ENCODE measurements at places on chromosomes 12 and 14.

GRCh38 chr12:53427905-53428594, 4.4 kb downstream of the AMHR2 start:
- H3K4me1 ChIP-seq = peaks cover 26% of the 10 kb centered on the region
- H3K27me3 ChIP-seq = no peaks in the 10 kb centered on the region
- no peaks in the 10 kb centered on the region for H3K36me3 ChIP-seq
- H3K27ac ChIP-seq = no peak overlapping the region
- no peak for DNase-seq

DNA sequence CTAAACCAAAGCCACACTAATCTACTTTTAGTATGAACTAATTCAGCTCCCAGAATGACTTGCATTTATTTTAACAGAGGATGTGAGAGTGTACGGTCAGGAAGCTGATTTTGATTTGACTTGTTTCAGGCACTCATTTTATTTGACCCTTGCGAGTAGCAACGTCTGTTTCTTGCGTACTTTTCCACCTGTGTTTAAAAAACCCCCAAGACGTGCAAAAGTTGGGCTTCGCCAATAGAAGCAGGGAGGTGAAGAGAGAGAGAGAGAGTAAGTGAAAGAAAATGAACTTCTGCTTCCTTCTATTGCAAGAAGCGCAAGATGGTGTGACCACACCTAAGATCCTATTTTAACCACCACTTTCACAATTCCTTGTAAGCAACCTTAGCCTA, 6.7 kb upstream of the SLC15A4 start:
- no peak overlapping the region for H3K27ac ChIP-seq
- H3K4me3 ChIP-seq = no peak overlapping the region
- no peak for DNase-seq
- no peaks in the 10 kb centered on the region for H3K27me3 ChIP-seq

GRCh38 chr12:47808050-47808449, 11.7 kb downstream of the HDAC7 start:
- peaks cover 67% of the 10 kb centered on the region for H3K4me1 ChIP-seq
- H3K36me3 ChIP-seq = peaks cover 4% of the 10 kb centered on the region
- H3K27ac ChIP-seq = peak overlapping the region; percentile 65
- DNase-seq = no peak
- H3K27me3 ChIP-seq = no peaks in the 10 kb centered on the region

DNA sequence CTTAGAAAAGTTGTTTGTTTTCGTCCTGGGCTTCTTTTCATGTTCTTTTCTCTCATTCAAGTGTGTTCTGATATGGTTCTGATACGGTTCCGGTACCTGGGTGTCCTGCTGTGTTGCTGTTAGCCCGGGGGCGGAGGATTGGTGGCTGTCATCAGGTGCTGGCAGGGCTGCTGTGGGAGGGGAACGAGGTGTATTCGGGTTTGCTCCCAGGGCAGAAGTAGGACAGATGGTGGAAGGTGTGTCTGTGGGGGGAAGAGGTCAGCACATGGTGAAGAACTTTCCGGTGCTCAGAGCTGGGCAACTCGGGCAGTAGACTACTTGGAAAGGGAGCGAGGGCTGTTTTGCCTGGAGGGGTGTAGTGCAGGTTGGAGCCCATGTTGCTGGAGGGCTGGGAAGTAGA, 70.2 kb downstream of the SLC25A47 start:
- H3K27ac ChIP-seq = peak overlapping the region; percentile 60
- no peak overlapping the region for H3K4me3 ChIP-seq
- H3K36me3 ChIP-seq = no peaks in the 10 kb centered on the region
- peaks cover 72% of the 10 kb centered on the region for H3K4me1 ChIP-seq
- DNase-seq = no peak
- no peaks in the 10 kb centered on the region for H3K27me3 ChIP-seq

GRCh38 chr12:14849661-14850060, 6.3 kb upstream of the ART4 start:
- H3K27ac ChIP-seq = peak overlapping the region; percentile 93
- no peak for DNase-seq
- H3K27me3 ChIP-seq = no peaks in the 10 kb centered on the region
- H3K4me1 ChIP-seq = peaks cover 73% of the 10 kb centered on the region

DNA sequence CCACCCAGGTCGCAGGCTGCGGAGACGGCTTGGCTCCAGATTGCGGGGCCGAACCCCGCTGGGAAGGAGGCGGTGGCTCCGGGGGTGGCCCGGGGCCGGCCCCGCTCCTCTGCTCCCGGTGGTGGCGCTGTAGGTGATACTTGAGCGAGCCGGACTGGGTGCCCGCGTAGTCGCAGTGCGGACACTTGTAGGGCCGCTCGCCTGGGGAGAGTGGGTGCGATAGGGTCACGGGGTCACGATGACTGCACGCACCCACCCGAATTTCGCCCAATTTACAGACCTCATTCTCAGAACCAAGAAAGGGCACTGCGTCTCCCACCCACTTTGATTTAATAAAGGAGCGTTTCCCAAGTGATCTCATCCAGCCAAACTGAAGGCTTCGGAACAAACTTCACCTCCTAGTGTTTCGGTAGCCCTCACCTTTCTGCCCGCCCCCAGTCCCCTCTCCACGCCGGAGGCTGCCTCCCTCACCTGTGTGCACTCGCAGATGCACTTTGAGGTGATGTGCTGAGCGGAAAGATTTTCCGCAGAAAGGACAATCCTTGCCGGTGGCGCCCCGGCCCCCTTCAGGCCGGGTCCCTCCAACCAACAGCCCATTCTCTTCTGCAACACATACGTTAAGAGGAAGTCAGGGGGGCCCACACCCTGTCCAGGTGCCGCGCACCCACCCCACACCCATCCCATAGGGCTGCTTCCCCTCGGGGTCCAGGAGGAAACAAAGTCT, 7.4 kb downstream of the ZNF219 start:
- peaks cover 30% of the 10 kb centered on the region for H3K36me3 ChIP-seq
- H3K4me1 ChIP-seq = peaks cover 34% of the 10 kb centered on the region
- H3K27me3 ChIP-seq = no peaks in the 10 kb centered on the region
- H3K4me3 ChIP-seq = no peak overlapping the region
- no peak for DNase-seq

GRCh38 chr14:71142375-71143038, 235.2 kb downstream of the PCNX1 start:
- peaks cover 5% of the 10 kb centered on the region for H3K4me1 ChIP-seq
- no peak overlapping the region for H3K4me3 ChIP-seq
- no peaks in the 10 kb centered on the region for H3K27me3 ChIP-seq
- DNase-seq = no peak
- H3K36me3 ChIP-seq = no peaks in the 10 kb centered on the region
- no peak overlapping the region for H3K27ac ChIP-seq

GRCh38 chr14:42047421-42048055, 440.9 kb downstream of the LRFN5 start:
- no peak overlapping the region for H3K4me3 ChIP-seq
- H3K4me1 ChIP-seq = peaks cover 19% of the 10 kb centered on the region
- no peak for DNase-seq
- H3K27me3 ChIP-seq = no peaks in the 10 kb centered on the region
- H3K27ac ChIP-seq = peak overlapping the region; percentile 5
- H3K36me3 ChIP-seq = no peaks in the 10 kb centered on the region

DNA sequence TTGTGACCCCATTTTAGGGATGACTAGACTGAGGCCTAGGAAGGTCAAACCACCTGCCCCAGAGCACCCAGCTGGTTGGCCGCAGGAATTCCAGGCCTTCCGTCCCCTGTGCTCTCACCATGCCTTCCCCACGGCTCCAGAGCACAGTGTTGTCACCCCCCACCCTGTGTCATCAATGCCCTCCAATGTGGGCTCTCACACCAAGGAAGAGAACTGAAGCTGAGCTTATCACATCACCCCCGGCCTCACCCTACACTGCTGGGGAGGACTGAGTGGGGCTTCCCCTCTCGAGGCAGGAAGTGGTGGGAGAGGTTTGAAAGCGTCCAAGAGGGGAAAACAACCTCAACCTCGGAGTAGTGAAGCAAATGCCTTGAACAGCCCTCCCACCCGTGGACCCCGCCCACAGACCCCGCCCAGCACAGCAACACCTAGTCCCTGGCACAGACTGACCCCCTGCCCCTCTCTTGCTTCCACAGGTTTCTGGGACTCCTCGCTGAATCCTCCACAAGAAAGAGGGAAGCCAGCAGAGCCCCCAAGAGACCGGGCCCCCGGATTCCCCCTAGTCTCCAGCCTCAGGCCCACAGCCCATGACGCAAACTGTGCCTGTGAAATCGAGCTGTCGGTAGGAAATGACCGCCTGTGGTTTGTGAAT, 97.2 kb downstream of the LGMN start:
- no peak for DNase-seq
- H3K4me3 ChIP-seq = no peak overlapping the region
- no peaks in the 10 kb centered on the region for H3K27me3 ChIP-seq
- peaks cover 2% of the 10 kb centered on the region for H3K36me3 ChIP-seq

GRCh38 chr12:130880411-130880885, 8.6 kb downstream of the RAN start:
- H3K36me3 ChIP-seq = peaks cover 7% of the 10 kb centered on the region
- DNase-seq = no peak
- peaks cover 3% of the 10 kb centered on the region for H3K27me3 ChIP-seq

DNA sequence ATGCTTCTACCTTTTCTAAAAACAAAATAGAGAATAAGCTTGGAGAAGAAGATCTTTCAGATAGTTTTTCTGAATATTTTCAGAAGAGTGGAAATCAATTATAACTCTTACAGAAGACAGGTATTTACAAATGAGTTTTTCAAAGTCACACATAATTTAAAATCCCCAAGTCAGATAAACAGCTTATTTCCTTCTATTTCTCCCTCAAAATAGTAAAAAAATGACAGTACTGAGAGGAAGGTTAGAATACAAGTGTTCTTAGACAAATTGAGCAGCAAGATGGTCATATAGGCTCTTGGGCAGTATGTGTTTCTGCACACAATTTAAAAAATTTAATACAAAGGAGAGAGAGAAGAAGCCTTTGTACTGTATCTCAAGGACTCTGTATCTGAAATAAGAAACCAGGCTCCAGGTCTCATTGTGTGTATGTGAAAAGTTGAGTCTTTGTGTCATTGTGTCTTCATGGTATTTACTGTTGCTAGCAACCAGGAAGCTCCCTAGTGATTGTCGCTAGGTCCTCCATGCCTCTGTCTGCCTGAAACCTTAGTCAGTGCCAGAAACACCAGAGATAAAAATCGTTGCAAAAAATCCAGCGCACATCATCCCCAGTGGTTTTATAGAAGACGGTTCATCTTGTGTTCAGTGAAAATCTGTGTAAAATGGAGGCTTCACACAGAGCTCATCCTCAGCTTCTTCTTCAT, 12.9 kb upstream of the TUBA1A start:
- H3K4me1 ChIP-seq = peaks cover 22% of the 10 kb centered on the region
- H3K36me3 ChIP-seq = no peaks in the 10 kb centered on the region
- no peaks in the 10 kb centered on the region for H3K27me3 ChIP-seq
- peak overlapping the region; percentile 40 for H3K4me3 ChIP-seq

DNA sequence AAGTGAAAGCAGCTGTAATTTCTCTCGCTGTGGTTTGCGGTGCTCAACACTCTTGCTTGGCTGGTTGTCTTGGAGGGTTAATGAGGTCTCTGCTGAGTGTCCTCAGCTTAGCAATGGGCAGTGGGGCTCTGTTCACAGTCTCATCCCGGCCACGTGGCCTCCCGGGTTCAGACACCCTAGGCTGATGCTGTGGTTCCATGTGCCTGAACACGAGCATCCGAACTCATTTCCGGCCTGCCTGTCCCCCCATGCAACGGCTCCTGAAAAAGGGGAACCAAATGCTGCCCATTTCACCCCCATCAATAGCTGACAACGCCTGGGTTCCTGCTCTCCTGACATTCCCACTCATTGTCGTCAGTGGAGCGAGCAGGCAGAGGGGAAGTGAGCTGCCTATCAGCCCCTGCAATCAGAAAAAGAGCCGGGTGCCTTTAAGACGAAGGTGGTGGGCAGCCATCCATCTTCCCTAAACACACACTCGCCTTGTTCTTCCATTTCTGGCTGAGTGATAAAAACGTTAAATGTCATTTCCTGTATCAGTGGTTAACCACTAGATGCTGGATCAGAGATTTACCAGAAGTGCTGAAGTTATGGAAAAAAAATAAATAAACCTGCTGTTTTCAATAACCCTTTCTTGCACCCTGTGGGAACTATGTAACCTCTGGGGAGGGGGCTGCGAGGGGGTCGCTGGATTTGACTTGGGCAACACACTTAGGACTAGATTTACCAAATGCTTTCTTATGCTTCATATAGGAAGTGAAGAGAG, 60.3 kb upstream of the BCL2L14 start:
- no peak overlapping the region for H3K4me3 ChIP-seq
- no peak for DNase-seq
- H3K27me3 ChIP-seq = no peaks in the 10 kb centered on the region
- H3K27ac ChIP-seq = peak overlapping the region; percentile 52

GRCh38 chr12:4027412-4027811, 154.2 kb upstream of the PARP11 start:
- no peak overlapping the region for H3K4me3 ChIP-seq
- H3K4me1 ChIP-seq = peaks cover 50% of the 10 kb centered on the region
- no peaks in the 10 kb centered on the region for H3K27me3 ChIP-seq
- no peak overlapping the region for H3K27ac ChIP-seq
- no peak for DNase-seq
- H3K36me3 ChIP-seq = no peaks in the 10 kb centered on the region

- H3K4me3 ChIP-seq = no peak overlapping the region
- H3K27ac ChIP-seq = no peak overlapping the region
- no peaks in the 10 kb centered on the region for H3K27me3 ChIP-seq
- no peak for DNase-seq
- peaks cover 6% of the 10 kb centered on the region for H3K36me3 ChIP-seq
- peaks cover 3% of the 10 kb centered on the region for H3K4me1 ChIP-seq
Observed at GRCh38 chr14:91142214-91142668, 28.4 kb downstream of the DGLUCY start.

- H3K27me3 ChIP-seq = no peaks in the 10 kb centered on the region
- no peak for DNase-seq
- no peak overlapping the region for H3K27ac ChIP-seq
- no peaks in the 10 kb centered on the region for H3K36me3 ChIP-seq
Observed at GRCh38 chr12:84222841-84223240, 689.8 kb downstream of the SLC6A15 start.

DNA sequence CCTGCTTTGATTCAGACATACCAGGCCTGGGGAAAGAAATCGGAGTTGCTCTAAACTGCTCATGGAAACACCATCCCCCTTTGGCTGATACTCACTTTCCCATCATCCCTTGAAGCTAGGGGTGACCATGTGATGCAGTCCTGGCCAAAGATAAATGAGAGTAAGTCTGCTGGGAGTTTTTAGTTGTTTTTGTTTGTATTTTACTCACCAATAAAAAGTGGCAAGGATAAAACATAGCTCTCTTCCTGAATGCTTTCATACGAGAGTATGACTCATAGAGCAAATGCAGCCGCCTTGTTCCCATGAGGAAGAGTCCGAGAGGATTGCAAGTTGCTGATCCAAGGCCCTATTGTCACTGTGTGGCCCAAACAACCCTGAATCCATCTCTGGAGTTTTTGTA, 126.4 kb upstream of the TMEM132C start:
- peaks cover 1% of the 10 kb centered on the region for H3K27me3 ChIP-seq
- no peak for DNase-seq
- H3K4me1 ChIP-seq = peaks cover 4% of the 10 kb centered on the region

- H3K4me3 ChIP-seq = no peak overlapping the region
- H3K27me3 ChIP-seq = no peaks in the 10 kb centered on the region
- H3K36me3 ChIP-seq = no peaks in the 10 kb centered on the region
- H3K4me1 ChIP-seq = peaks cover 11% of the 10 kb centered on the region
Observed at GRCh38 chr14:81465507-81466228, 65.5 kb upstream of the STON2 start.

All from mesothelial cell of epicardium (in vitro differentiated cells).